Brain (organoid and tissue), 16 donors: ENCODE measurements at places on chromosomes 7 and 10. TPM values are rescaled to one million over a fixed set of nuclear protein-coding genes. Genes with fewer than 3 reads are reported as not detected.

The RNF32 gene
- polyA plus RNA-seq: 0.92 TPM

The DOCK1 gene
- polyA plus RNA-seq: 10.6 TPM

The ZP3 gene
- polyA plus RNA-seq: 34.4 TPM

The COL17A1 gene
- polyA plus RNA-seq: 0.63 TPM
